ENCODE measurements at places on chromosomes 2 and 18.

GRCh38 chr2:154720651-154721050 is 22.2 kb downstream of the KCNJ3 start:
- DNase-seq = no peak

- DNase-seq = no peak
Measured at GRCh38 chr2:149271575-149271974, 58.8 kb upstream of the LYPD6 start.

DNA sequence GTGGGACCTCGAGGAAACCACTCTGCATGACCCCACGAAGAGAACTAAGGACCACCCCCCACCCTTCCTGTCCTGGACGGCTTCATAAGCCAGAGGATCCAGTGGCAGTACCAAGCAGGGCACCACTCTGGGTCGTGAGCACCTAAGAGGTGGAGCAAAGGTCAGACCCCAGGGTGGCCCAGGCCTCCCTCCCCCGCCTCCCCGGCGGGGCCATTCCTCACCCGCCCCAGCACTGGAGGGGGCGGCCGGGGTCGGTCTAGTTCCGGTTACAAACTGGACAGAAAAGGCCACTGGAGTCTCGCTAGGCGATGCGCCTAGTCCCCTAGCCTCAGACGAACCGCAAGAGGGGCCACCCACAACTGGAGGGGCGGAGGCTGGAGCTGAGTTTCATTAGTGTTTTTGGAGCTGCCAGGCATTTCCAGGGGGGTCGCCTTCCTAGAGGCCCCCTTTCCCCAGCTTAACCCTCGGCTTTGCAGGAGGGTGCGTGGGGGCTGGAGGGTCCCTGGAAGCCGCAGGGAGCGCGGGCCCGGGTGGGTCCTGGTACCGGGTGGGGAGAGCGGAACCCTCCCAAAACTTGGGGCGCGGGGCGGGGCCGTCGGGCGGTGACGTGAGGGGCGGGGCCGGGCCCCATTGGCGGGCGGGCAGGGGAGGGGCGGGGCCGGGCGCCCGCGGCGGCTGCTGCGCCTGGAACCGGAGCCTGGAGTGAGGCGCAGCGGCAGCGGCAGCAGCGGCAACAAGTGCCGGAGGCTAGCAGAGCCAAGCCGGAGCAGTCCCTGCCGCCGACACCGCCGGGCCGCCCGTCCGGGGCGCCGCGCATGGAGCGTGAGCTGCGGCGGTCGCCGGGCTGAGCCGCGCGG is at the start of gene B3GNT2:
Gene B3GNT2, plus strand, starts transcription at position 695 of the 857 bp plus-strand sequence. CDS start 26,106 bp downstream, outside the sequence.
- peak; percentile 32 for DNase-seq

DNA sequence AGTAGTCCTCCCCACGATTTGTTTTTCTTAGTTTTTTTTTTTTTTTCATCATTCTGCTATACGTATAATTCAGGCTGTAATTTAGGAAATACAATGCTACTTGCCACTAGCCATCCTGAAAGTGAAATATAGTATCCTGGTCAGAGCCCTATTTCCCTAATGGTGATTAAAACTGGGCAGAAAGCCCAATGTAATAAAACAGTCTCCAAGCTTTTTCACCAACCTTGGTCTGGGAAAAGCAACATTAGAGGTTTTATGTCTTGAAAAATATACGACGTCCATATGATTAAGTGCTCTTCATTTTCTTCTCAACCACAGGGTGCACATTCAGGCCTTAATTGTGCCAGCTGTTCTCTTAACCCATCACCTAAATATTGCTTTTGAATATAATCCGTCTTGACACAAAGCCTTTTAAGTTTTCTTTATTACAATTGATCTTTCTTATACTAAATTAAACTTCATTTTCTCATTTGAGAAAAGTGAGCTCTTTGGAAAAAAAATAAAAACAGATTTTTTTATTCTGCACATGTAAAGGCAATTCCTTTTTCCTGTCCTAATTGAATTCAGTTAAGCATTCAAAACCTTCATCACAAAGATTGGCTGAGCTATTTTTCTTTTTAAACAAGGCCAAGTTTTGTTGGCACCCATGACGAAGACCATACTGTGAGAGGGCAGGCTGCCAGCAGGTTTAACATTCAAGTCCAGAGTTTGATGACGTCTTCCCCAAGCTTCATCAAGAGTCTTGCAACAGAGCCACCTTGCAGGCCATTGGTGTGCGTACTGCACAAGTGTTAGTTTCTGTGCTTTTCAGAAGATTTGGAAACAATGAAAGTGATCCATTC is 52.7 kb downstream of the MAP2 start:
- DNase-seq = peak; percentile 35

GRCh38 chr2:143481237-143481623 is 352.0 kb downstream of the ARHGAP15 start:
- DNase-seq = no peak
